CD14-positive monocyte (primary cell): ENCODE measurements at places on chromosomes 7 and 10. TPM values are rescaled to one million over a fixed set of nuclear protein-coding genes. Genes with fewer than 3 reads are reported as not detected.

Gene KCNH2
- not detected for polyA plus RNA-seq

Gene DENND10
- polyA plus RNA-seq, result 141 TPM

Gene OPN1SW
- polyA plus RNA-seq, result not detected in 2 replicates

Gene ASB10
- not detected for polyA plus RNA-seq

Gene PCLO
- polyA plus RNA-seq, result not detected

Gene NEUROG3
- not detected in 2 replicates for polyA plus RNA-seq

- DNase-seq, result no peak
- H3K36me3 ChIP-seq, result peaks cover 44% of the 10 kb centered on the region
- no peaks in the 10 kb centered on the region for H3K27me3 ChIP-seq
- H3K4me3 ChIP-seq, result no peak overlapping the region
These were observed 14.4 kb downstream of the SGPL1 start for GRCh38 chr10:70830164-70830563.

- H3K36me3 ChIP-seq, result no peaks in the 10 kb centered on the region
- no peaks in the 10 kb centered on the region for H3K4me1 ChIP-seq
- no peak overlapping the region for H3K4me3 ChIP-seq
- no peaks in the 10 kb centered on the region for H3K27me3 ChIP-seq
- H3K27ac ChIP-seq, result no peak overlapping the region
These were observed 348.0 kb downstream of the GPAM start for GRCh38 chr10:111835574-111835973.

- no peaks in the 10 kb centered on the region for H3K36me3 ChIP-seq
- H3K4me3 ChIP-seq, result no peak overlapping the region
- H3K27ac ChIP-seq, result no peak overlapping the region
- H3K27me3 ChIP-seq, result no peaks in the 10 kb centered on the region
- DNase-seq, result no peak
- no peaks in the 10 kb centered on the region for H3K4me1 ChIP-seq
These were observed 891.1 kb downstream of the NXPH1 start for GRCh38 chr7:9324513-9324912.

GRCh38 chr7:117458977-117459583 lies 20.7 kb upstream of the CFTR start:
- no peaks in the 10 kb centered on the region for H3K4me1 ChIP-seq
- H3K27me3 ChIP-seq, result peaks cover 2% of the 10 kb centered on the region
- H3K4me3 ChIP-seq, result no peak overlapping the region
- DNase-seq, result no peak

- H3K27ac ChIP-seq, result no peak overlapping the region
- H3K4me1 ChIP-seq, result no peaks in the 10 kb centered on the region
- no peaks in the 10 kb centered on the region for H3K36me3 ChIP-seq
- H3K27me3 ChIP-seq, result no peaks in the 10 kb centered on the region
- no peak overlapping the region for H3K4me3 ChIP-seq
- no peak for DNase-seq
These were observed 1064.1 kb upstream of the GHITM start for GRCh38 chr10:83075016-83075814.

- no peak overlapping the region for H3K27ac ChIP-seq
- H3K27me3 ChIP-seq, result peaks cover 35% of the 10 kb centered on the region
- H3K36me3 ChIP-seq, result no peaks in the 10 kb centered on the region
- no peaks in the 10 kb centered on the region for H3K4me1 ChIP-seq
- no peak overlapping the region for H3K4me3 ChIP-seq
These were observed 184.5 kb upstream of the NFE2L3 start for GRCh38 chr7:25967278-25968204.

DNA sequence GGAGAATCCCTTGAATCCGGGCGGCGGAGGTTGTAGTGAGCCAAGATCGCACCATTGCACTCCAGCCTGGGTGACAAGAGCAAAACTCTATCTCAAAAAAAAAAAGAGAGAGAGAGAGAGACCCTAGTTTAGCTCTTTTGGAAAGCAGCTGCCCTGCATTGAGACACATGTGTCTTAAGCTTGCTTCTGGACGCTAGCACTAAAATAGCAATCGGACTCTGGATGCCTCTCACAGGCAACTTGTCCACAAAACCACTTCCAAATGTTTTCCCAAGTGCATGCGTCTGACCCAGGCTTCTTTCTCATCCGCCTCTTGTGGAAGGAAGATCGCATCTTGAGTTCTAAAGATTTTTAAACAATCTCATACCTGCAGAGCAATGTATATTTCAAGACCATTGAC lies 182.7 kb downstream of the CUX1 start:
- no peak overlapping the region for H3K27ac ChIP-seq
- H3K27me3 ChIP-seq, result no peaks in the 10 kb centered on the region
- no peaks in the 10 kb centered on the region for H3K4me1 ChIP-seq

DNA sequence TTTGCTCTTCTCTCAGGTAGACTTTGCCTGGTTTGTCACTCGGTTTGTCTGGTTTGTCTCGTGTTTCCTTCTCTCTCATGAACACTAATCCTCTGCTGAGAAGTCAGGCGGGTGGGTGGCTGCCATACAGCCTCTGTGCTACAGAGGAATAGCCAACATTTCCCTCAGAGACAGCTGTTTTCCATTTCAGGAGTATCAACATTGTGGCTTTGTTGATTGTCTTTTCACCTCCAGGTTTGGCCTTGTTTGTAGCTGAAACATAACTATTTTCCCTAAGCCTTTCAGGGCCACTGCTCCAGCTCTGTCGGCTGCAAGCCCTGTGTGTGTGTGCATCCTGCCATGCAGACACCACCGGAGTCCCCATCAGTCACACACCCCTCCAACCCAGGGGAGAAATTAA lies 122.8 kb downstream of the BAMBI start:
- H3K4me1 ChIP-seq, result no peaks in the 10 kb centered on the region
- DNase-seq, result no peak
- H3K27me3 ChIP-seq, result no peaks in the 10 kb centered on the region
- no peak overlapping the region for H3K27ac ChIP-seq
- no peak overlapping the region for H3K4me3 ChIP-seq
- H3K36me3 ChIP-seq, result no peaks in the 10 kb centered on the region

- no peak overlapping the region for H3K4me3 ChIP-seq
- H3K27ac ChIP-seq, result peak overlapping the region; percentile 52
- DNase-seq, result peak; percentile 37
- peaks cover 22% of the 10 kb centered on the region for H3K4me1 ChIP-seq
These were observed 8.4 kb upstream of the AGR2 start for GRCh38 chr7:16813232-16813616.

DNA sequence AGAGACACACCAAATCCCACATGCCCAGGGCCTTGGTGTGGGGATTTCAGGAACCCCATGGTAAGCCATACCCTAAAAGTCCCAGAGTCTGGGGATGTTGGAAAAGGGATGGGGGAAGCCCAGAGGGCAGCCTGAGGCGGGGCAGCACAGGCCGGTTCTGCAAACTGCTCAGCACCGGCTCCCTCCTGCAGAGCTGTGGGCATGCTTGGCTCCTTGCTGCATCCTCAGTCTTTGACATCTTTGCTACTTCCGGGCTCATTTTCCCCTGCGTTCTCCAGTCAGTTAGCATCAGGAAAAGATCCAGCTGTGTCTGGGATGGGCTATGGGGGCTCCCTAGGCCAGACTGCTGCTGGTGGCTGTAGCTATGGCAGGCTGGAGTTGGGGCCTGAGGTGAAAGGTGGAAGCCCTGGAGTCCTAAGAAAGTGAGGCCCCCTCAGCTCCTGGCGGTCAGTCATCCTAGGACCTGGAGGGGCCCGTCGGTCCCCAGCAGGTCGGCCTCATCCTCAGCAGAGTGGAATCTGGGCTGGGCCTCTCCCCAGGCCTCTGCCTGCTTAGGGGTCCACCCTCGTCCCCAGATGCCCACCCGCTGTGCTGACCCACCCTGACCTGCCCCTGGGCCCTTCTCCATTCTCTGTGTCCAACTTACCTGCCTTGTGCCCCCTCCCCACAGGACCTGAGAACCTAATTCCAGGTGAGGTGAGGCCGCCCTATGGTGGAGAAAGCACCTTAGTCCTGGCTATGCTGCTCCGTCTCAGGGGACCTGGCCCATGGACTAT lies 9.3 kb downstream of the TBATA start:
- peaks cover 13% of the 10 kb centered on the region for H3K4me1 ChIP-seq
- no peaks in the 10 kb centered on the region for H3K36me3 ChIP-seq
- H3K27me3 ChIP-seq, result no peaks in the 10 kb centered on the region
- no peak overlapping the region for H3K27ac ChIP-seq

GRCh38 chr7:18405726-18406125 lies 89.8 kb upstream of the HDAC9 start:
- peak; percentile 16 for DNase-seq
- peaks cover 29% of the 10 kb centered on the region for H3K4me1 ChIP-seq
- H3K27ac ChIP-seq, result peak overlapping the region; percentile 51
- H3K4me3 ChIP-seq, result no peak overlapping the region
- peaks cover 14% of the 10 kb centered on the region for H3K36me3 ChIP-seq

DNA sequence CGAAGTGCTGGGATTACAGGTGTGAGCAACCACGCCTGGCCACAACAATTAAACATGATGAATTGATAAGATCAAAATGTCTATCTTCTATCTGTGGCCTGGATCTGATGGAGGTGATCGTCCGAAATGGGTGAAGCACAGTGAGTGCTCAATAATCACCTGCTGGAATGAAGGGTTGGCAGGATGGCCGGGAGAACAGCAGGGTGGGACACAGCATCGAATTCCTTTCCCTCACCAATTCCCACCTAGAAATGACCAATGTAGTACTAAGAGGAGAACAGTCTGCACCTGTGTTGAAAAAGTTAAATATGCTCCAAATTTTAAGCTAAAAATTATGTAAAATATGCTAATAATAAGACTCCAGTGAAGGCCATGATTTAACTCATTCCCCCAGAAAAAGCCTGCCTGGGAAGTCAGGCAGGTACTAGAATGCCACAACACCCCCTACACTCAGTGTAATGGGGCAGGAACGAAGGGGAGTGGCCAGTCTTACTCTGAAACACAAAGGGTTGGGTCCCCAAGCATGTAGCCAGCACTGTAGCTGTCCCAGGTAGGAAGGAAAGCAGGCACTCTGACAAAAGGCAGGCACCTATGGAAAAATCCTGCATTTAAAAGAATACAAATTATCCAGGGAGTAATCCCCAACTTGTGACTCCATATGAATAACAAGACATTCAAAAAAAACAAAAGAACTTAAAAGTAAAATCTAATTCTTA lies 110.3 kb downstream of the VPS41 start:
- H3K4me1 ChIP-seq, result no peaks in the 10 kb centered on the region
- no peak for DNase-seq
- H3K27ac ChIP-seq, result no peak overlapping the region
- no peak overlapping the region for H3K4me3 ChIP-seq

GRCh38 chr7:74176555-74176954 lies 2.4 kb downstream of the EIF4H start:
- H3K4me3 ChIP-seq, result no peak overlapping the region
- H3K27me3 ChIP-seq, result no peaks in the 10 kb centered on the region
- H3K27ac ChIP-seq, result no peak overlapping the region
- H3K4me1 ChIP-seq, result peaks cover 60% of the 10 kb centered on the region

- H3K36me3 ChIP-seq, result no peaks in the 10 kb centered on the region
- no peaks in the 10 kb centered on the region for H3K27me3 ChIP-seq
These were observed 20.2 kb upstream of the BAIAP2L1 start for GRCh38 chr7:98420966-98421612.
